ENCODE measurements at places on chromosomes 4 and X.

- no peak for DNase-seq
These were observed 84.8 kb downstream of the NEUROG2 start for GRCh38 chr4:112431158-112431557.

DNA sequence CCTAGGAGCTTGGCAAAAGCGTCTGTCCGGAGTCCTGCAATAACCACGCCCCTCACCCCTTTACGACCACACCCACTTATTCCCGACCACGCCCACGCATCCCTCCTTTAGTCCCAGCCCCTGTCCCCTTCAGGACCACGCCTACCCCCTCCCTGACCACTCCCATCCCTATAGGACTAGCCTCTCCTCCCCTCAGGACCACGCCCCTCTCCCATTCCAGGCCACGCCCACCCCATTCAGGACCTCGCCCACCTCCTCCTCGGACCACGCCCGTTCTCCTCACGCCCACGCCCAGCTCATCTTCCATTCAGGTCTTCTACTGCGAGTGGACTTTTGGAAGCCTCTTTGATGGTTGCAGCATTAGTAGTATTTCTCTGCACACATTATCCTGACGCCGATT is 131.2 kb upstream of the STX18 start:
- no peak for DNase-seq

- no peak for DNase-seq
These were observed 53.3 kb upstream of the LAS1L start for GRCh38 chrX:65587616-65588526.

DNA sequence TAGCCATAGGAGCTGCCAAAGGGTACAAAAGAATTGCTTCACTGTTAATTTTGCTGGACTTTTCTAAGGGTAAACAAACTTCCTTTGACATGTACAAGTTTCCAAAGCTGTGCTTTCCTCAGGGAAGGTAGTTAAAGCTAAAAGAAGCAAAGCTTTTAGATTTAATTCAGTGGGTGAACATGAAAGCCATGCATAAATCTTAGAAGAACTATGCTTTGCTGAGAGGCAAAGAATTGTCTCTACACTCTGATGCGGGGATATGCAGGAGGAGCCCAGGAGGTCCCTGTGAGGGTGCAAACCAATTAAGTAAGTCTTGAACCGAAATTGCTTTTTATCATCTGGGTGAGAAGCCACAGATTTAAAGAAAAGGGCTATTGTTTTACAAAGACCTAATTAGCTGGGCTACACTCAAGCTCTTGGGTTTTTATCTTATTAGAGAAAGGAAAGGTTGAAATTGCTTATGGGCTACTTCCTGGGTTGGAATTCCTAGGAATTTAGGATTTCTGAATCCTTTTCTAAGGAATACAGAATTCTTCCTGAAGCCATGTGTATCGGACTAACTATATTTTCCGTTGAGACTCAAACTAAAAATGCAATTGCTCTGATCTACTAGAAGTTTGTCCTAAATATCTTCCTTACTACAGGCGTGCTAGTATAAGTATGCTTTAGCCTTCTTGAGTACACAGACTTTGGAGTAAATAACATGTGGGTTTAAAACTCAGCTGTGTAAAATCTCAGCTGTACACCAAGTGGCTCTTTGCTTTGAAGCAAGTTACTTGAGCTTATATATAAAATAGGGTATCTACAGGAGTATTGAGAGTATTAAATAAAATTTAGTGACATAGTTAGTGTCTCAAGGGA is 188.4 kb upstream of the ANK2 start:
- no peak for DNase-seq

- DNase-seq = no peak
These were observed 86.3 kb upstream of the BMP2K start for GRCh38 chr4:78689700-78690323.

GRCh38 chrX:71143508-71143907 is 1.1 kb upstream of the NLGN3 start:
- no peak for DNase-seq

DNA sequence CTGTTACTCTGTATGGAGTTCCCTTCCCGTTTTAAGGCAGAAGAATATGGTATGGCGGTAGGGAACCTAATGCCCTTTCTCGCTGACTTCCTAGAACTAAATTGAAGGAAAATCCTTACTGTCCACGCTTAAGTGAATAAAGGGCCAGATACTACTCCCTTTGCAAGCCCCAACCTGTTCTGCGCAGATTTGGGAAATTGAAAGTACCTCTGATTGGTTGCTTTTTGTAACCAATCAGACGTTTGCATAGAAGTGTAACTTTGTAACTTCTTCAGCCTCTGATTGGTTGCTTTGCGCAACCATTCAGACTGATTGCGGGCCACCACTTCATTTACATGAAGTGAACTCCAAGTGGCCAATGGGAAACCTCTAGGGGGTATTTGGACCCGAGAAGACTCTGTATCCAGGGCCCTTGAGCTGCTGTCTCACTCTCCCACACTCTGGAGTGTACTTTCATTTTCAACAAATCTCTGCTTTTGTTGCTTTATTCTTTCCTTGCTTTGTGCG is 1.2 kb upstream of the TMEM33 start:
- no peak for DNase-seq

DNA sequence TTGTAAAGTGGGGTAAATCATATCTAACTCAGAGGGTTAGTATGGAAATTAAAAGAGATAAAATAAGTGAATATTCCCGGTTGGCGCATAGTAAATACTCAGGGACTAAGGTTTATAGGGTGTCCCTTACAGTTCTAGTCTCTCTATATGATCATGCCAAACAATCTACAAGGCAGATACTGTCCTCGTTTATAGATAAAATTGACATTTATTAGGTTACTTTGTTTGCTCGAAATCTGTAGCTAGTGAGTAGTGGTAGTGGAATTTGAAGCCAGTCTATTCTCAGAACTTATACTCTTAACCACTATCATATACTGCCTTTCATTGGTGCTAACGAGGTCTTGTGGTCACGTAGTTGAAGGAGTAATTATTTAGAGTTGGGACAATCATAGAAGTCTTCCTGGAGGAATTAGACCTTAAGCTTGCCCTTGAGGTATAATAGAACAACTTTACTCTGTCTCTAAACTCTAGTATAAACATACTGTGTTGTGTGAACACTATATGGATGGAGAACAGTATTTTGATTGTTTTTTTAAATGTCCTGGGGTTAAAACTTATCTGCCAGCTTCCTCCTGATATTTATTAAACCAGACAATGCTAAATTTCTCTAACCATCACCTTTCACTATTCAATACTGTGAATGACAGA is 324.0 kb downstream of the STIM2 start:
- no peak for DNase-seq

- DNase-seq = no peak
These were observed 630 bp downstream of the SMARCA5 start for GRCh38 chr4:143514169-143514495.

GRCh38 chr4:99841129-99841528 is 24.5 kb downstream of the DAPP1 start:
- DNase-seq = no peak

- no peak for DNase-seq
These were observed 651.3 kb downstream of the TECRL start for GRCh38 chr4:63757929-63758328.

- no peak for DNase-seq
These were observed 71.5 kb downstream of the PLS3 start for GRCh38 chrX:115632455-115632854.

- DNase-seq = no peak
These were observed 59.9 kb downstream of the HHIP start for GRCh38 chr4:144705601-144706590.

GRCh38 chr4:177282284-177282835 is 27.3 kb upstream of the NEIL3 start:
- DNase-seq = no peak

- DNase-seq = no peak
These were observed 342.3 kb downstream of the ZNF674 start for GRCh38 chrX:46202733-46203514.

DNA sequence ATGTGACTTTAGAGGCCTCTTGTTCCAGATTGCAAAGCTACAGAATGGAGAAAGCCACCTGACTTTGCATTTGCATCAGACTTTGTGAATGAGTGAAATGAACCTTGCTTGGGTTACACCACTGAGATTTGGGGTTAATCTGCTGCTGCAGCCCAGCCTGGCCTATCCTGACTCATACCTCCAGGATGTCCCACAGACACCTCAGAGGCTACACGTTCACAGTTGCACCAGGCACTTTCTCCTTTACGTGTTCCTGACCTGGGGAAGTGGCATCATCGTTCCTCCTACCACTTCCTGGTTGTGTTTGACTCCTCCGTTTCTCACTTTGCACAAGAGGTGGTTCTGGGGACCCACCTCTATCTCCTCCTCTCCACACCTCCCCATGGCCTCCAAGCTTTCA is 9.2 kb upstream of the SORCS2 start:
- DNase-seq = no peak

- DNase-seq = no peak
These were observed 114.8 kb upstream of the NAP1L5 start for GRCh38 chr4:88812420-88812819.

DNA sequence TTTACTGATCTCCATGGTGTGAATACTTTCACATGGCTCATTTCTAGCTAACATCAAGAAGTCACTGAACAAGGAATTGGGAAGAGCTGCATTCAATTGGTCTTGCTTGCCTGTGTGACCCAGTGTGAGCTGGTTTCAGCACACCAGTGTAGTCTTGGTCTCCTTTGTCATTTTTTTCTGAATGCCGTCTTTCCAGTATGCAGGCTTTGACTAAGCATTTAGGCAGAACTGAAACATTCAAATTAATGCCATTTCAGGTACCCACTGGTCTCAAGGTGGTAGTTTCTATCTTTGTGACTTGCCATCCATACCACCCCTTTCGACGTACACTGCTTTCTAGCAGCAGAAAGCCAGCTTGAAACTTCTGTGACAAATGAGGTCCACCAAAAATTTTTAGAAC is 550.5 kb upstream of the BOD1L1 start:
- DNase-seq = no peak

DNA sequence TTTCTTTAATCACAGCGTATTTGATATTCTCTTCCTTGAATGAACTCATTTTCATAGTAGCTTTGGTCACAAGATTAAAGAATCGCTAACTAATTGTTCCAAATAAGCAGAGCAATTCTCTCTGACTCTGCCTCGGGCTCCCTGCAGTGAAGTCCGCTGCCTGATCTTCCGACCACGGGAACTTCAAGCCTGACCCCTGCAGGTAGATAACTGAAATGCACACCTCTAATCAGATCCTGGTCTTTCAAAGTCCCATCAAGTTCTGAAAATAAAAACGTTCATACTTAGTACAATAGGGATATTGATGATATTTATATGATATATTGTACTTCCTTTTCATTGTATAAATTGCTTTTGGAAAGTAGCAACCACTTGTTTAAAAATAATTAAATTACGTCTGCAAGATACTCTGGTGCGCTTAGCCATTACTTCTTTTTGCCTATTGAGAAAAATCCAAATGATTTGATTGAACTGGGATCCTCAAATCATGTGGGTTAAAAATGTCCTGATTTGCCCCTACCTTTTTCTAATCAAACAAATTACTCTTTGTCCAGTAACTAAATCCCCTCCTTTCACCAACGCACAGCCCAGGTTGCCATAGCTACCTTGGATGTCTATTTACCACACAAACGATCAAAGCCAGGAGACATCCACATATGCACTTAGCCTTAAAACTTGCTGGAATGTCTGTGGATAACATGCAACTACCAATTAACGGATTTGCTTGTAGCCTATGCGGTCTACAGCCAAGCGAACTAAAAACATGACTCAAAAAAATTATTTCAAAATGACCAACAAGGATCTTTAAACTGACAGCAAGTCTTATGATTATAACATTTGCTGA is 4.2 kb downstream of the MID1 start:
- no peak for DNase-seq
